GM13976 (cell line): ENCODE measurements at places on chromosomes 6 and 20.

- DNase-seq, result no peak
Measured at GRCh38 chr6:31055441-31055840, 45.2 kb downstream of the MUC22 start.

- no peak for DNase-seq
Measured at GRCh38 chr6:163943607-163944385, 529.3 kb downstream of the QKI start.

- no peak for DNase-seq
Measured at GRCh38 chr6:38095054-38095453, 275.5 kb downstream of the ZFAND3 start.

- no peak for DNase-seq
Measured at GRCh38 chr6:22411376-22412105, 114.7 kb upstream of the PRL start.

GRCh38 chr6:95280686-95281273 lies 296.6 kb upstream of the MANEA start:
- no peak for DNase-seq

DNA sequence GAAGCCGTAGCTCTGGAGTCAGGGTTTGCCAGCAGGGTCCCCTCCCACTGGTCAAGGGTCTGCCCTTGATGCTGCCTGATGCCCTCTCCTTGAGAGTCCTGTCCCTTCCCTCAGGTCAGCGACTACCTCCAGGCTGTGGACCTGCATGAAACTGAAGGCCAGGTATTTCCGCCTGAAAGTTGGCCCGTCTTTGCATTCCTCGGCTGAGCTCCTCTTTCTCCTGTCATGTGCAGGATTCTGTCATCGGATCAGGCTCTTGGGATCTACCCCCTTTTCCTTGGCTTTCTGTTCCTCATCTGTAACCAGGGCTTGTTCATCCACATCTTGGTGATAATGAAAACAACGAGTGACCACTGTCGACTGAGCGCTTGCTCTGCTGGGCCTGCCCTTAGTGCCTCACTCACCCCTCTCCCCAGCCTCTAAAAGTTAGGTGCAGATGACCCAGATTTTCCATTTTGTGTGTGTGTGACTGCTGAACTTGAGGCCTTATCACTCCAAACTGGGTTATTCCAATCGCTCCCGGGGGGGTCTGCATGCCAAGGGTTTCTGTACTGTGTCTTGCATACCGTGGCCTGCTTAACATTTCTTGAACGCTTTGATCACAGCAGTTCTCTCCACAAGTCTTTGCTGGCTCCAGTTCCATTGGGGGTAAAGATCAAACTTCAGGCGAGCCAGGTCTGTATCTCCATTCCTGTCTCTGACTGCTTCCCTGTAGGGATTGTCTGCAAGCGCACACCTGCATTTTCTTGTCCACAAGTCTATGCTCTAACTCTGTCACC lies 81.6 kb downstream of the DTD1 start:
- DNase-seq, result no peak

DNA sequence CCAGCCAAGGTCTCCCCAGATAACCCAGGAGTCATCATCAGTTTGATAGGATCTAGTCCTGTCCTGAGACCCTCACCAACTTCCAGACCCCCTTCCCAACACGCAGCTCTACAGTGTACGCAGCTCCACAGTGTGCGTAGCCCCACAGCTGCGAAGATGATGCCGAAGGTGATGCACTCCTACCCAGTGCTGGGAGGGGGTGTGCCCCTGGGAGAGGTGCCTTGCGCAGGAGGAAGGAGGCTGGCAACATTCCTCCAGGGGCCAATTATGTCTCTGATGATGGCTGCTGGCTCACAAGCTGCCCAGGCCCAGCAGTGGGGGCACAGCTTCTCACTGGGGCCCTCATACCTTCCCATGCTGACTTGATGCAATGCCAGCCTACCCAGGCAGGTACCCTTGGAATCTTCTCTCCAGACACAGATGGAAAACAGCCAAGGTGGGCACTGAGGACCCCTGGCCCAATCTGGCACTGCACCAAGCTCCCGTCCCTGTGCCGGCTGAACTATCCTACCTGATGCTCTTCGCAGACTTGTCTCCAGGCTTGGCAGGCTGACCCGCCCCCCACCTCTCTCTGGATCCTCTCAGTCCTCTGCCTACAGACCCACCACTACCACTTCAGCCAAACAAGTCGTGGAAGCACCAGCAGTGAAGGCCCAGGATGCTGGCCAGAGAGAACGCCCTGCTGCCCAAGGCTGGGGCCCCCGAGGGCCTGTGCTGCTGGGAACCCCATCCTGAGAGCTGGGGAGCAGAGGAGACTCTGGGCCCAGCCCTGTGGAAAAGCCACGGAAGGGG lies 1.4 kb downstream of the ZNF512B start:
- no peak for DNase-seq

DNA sequence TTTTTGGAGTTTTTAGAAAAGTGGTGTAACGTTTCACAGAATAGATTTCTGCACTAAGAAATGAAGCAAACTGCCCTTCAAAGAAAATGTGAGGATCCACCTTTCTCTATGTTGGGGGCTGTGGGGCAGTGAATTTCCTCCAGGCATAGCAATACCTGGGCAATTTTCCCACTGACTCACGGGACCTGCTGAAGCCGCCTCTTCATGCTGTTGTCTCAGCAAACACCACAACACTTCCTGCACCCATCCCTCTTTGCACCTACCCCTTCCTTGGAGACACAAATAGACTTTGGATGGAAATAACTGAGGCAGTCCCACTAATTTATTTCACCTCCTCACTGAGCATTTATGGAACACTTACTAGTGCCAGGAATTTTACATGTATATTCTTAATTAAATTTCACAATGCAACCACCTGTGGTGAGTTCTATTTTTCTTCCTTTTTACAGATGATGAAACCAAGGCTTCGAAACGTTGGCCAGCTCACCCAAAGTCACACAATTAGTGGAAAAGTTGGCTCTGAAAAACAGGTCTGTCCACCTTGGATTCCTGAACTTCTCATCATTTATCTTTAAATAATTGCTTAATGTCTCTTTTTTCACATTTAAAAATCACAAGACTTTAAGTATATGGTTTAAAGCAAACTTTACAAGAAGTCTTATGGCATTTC lies 17.2 kb upstream of the ADGRF1 start:
- DNase-seq, result no peak
